NCI-H526 treated with DMSO at 0.1 percent for 48 hours (cell line): ENCODE measurements at places on chromosomes 6 and 20.

- no peak for DNase-seq
Measured at GRCh38 chr6:84762220-84763002, 2.0 kb downstream of the TBX18 start.

- DNase-seq, result peak; percentile 61
Measured at GRCh38 chr6:27693766-27694546, 218.2 kb downstream of the OR2B2 start.

GRCh38 chr20:37378785-37379598 lies 33.1 kb downstream of the SRC start:
- no peak for DNase-seq

- DNase-seq, result peak; percentile 61
Measured at GRCh38 chr6:17987447-17987696, at the start of gene KIF13A. TSS of gene KIF13A (minus strand) at chr6:17987635. CDS start at chr6:17987463, 172 bp downstream.

DNA sequence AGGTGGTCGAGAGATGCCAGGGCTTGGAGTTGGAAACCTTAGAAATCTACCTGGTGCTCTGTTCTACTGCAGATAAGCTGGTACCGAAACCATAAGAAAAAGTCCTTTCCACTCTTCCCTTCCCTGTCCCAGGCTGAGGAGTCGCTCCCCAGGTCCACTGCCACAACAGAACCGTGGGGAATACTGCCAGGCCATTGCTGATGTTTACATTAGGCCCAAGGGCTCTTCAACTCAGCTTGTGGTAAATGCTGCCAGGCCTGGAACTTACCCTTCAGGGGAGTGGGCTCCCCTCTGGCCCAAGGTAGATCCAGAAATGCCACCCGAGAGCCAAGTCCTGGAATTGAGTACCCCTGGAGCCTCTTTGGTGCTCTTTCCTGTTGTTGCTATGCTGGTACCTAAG lies 388.4 kb downstream of the ESR1 start:
- DNase-seq, result no peak

DNA sequence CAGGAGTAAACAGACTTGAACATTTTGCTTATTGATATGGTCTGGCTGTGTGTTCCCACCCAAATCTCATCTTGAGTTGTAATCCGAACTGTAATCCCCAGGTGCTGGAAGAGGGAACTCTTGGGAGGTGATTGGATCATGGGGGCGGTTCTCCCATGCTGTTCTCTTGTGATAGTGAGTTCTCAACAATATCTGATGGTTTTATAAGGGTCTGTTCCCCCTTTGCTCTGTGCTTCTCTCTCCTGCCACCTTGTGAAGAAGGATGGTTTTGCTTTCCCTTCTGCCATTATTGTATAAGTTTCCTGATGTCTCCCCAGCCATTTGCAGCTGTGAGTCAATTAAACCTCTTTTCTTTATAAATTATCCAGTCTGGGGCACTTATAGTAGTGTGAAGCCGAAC lies 40.0 kb downstream of the MYLIP start:
- DNase-seq, result peak; percentile 26

GRCh38 chr6:126444659-126445273 lies 104.9 kb downstream of the CENPW start:
- no peak for DNase-seq

GRCh38 chr6:119848696-119849095 lies 499.1 kb upstream of the MAN1A1 start:
- DNase-seq, result peak; percentile 39

GRCh38 chr6:161736781-161737292 lies 463.0 kb upstream of the AGPAT4 start:
- DNase-seq, result no peak

DNA sequence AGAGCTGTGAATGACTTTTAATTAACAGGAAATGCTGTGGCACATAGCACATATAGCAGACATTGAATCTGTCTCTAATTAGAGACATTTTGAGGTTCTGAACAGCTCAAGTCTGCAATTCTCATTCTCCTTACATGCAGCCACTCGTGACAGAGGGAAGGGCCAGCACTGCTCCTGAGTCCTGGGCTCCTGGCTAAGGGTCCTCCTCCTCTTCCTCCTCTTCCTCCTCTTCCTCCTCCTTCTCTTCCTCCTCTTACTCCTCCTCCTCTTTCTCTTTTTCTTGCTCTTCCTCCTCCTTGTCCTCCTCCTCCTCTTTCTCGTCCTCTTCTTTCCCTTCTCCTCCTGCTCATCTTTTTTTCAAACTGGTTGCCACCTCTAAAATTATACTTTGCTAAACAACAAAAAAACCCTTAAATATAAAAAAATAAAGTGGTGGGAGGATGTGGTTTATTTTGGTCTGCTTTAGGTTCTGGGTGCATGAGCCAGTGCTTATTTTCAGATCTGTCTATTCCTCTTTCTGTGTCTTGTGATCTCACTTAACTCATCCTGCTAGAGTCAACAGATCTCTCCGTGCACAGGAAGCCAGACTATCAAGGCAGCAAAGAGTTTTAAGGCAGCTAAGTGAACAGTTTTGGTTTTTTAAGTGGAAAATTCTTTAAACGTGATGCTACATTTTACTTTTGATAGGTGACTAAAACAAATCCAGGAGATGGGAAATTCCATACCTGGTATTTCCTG lies 159.3 kb downstream of the CD83 start:
- DNase-seq, result no peak

GRCh38 chr6:28446818-28447511 lies 3.7 kb upstream of the ZSCAN23 start:
- no peak for DNase-seq

- no peak for DNase-seq
Measured at GRCh38 chr6:87636315-87636714, 46.4 kb downstream of the ORC3 start.

DNA sequence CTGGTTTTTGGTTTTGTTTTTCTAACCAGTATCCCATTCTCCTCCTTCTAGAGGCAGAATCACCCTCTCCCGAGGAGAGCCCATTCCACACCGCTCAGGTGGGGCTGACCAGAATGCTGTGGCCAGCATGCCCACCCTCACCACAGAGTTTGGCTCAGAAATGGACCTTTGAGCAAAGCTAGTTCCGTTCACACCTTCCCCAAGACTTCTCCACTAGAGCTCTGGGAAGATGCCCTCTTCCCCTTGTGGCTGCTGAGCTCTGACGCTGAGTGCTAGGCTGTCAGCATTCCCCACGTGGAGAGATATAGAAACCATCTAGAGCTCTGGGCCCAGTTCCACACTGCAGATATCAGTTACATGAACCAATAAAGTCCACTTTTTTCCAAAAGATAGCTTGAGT lies 7.9 kb downstream of the GPLD1 start:
- no peak for DNase-seq

GRCh38 chr20:40019510-40019909 lies 669.5 kb downstream of the MAFB start:
- DNase-seq, result no peak

GRCh38 chr6:168192195-168192900 lies 113.3 kb upstream of the FRMD1 start:
- DNase-seq, result peak; percentile 87

DNA sequence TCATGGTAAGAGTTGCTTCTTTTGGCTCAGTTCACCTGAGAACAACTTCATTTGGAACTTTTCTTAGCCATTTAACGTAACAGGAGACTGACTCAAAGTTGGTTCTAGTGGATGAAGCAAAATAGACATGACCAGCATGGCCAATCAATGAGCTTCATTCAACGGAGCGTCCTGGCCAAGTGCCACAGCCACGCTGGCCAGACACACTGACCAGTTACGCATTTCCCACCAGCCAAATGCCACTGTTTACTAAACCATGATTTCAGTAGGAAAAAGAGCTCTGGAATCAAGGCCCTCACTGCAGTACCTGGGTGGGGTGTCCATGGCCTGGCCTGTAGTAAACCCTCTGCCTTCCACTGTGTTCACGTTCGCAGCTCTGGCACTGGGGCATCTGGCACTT lies 80.4 kb downstream of the POPDC3 start:
- DNase-seq, result no peak

- DNase-seq, result no peak
Measured at GRCh38 chr6:124099520-124099919, 295.9 kb downstream of the NKAIN2 start.

GRCh38 chr6:127302728-127303660 lies 36.3 kb downstream of the RNF146 start:
- DNase-seq, result peak; percentile 16

DNA sequence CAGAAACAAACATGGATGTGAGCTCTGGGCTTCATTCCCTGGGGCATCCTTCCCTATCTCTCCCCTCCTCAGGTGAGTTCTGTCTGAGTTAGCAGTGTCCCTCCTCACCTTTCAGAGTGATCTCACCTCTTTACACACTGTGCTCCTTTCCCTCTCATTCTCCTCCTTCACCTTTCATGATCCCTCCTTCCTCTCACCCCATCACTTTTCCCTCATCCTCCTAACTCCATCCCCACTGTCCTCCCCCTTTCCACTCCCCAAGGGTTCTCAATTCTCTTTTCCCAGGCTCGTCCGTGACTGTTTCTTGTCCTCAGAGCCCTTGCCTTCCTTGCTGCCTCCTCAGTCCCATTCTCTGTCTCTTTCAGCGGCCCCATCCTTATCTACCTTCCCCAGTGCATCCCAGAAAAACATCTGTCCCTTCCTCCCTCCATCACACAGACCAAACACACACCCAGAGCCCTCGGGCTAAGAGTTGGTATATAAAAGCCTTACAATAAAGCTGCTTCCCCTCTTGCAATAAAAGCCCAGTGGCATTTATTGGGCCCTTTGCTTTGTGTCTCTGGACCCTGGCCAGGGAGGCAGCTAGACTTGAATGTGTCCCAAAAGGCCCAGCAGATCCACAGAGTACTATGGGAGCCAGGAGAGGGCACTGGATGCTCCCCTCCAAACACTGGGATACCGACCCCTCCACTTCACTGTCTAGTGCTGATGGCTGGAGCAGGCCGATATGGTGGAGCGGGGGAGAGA lies 1.9 kb downstream of the RNF39 start:
- DNase-seq, result no peak

DNA sequence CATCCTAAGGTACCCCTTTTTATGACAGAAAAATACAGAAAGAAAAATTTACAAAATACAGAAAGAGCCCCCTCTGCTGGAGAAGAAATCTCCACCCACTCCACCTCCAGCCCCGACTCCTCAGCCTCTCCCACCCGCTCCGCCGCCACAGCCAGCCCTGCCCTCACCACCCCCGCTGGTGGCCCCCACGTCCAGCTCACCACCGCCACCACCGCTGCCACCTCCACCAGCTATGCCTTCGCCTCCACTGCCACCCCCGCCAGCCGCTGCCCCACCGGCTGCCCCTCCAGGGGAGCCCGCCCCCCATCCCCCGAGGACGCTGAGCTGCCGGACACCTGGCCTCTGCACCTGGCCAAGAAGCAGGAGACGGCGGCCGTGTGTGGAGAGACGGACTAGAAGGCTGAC lies 17.7 kb downstream of the WFDC2 start:
- DNase-seq, result peak; percentile 13

DNA sequence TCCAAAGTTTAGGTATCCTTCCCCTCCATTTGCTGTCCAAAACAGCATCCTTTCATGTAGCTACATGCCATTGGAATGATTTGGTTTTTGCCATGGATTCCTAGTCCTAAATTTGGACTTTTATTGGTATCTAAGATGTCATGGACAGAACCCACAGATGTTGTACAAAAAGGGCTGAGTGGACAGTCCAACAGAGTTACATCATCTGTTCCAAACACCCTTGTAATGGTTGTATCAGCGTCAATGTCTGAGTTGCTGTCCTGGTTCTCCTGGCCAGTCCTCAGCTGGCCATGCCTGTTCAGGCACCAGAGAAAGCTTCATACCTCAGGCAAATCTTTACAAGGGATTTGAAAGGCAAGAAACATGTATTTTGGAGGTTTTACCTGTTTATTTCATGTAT lies 191.3 kb downstream of the ESR1 start:
- no peak for DNase-seq

DNA sequence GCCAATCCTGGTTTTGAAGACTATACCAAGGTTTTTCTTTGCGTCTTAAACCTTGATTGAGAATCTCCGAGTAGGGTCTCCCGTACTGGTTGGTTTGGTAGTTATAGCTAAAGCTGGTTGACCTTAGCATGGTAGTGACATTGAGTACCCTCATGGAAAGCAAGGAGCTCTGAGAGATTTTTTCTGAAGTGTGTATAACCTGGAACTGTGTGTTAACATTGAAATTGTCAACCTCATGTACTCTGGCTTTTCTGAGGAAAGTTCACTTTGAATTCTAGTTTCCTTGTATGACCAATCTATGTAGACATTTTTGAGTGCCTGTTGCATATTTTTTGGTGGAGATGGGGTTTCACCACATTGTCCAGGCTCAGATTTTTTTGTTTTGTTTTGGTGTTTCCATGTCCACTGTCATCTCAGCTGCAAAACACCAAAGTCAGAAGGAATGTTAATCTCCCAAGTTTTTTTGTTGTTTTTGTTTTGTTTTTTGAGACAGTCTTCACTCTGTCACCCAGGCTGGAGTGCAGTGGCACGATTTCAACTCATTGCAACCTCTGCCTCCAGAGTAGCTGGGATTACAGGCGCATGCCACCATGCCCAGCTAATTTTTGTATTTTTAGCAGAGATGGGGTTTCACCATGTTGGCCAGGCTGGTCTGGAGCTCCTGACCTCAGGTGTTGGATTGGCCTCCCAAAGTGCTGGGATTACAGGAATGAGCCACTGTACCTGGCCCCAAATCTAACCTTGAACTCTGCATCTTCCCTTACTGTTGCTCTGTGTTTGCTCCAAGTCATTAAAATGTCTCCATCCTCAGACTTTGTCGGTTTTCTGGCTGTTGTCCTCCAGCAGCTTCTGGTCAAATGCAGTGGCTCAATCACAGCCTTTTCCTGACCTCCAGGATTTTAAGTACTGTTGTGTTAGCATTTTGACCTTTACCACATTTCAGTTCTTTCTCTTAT lies 4.3 kb downstream of the RPS12 start:
- DNase-seq, result no peak
